ENCODE measurements at places on chromosomes 4 and X.

DNA sequence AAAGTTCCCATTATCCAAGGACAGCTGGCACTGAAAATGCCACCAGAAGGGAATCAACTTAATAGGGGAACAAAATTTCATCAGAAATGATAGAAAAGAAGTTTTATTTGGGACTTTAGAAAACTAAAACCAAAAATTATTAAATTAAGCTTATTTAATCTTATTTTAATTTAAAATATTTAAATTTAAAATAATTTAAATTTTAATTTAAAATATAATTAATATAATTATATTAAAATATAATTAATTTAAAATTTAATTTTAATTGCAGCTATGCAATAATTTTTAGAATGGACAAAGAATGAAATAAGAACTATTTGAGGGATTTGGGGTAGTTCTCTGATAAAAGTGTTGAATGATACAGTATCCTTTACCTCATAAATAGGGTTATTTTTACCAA is 10.2 kb upstream of the VAMP7 start:
- no peak for DNase-seq

- DNase-seq: no peak
These were observed 135.8 kb downstream of the FAAH2 start for GRCh38 chrX:57422289-57422688.

- no peak for DNase-seq
These were observed 903.3 kb downstream of the STIM2 start for GRCh38 chr4:27763830-27764525.

DNA sequence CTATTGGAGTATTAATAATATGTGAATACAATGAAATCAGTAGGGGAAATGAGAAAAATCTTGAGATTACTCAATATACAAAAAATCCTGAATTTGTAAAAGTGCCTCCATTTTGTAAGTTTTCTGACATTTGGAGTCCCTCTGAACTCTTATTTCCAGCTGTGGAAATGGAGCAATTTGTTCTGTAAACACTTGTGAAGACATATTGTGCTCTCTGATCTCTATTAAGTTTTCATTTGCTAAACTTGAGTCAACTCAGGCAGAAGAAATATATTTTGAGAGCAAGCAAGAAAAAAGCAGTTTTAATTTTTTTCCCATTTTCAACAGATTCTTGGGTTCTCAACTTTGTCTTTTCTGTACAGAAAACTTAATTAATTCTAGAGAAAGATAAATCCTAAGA is 51.4 kb upstream of the PCDH18 start:
- DNase-seq: no peak

GRCh38 chr4:15444276-15444675 is 16.4 kb downstream of the C1QTNF7 start:
- no peak for DNase-seq

GRCh38 chr4:88171206-88171605 is 12.8 kb upstream of the ABCG2 start:
- DNase-seq: no peak

GRCh38 chr4:82775243-82775642 is 23.4 kb downstream of the SCD5 start:
- no peak for DNase-seq

DNA sequence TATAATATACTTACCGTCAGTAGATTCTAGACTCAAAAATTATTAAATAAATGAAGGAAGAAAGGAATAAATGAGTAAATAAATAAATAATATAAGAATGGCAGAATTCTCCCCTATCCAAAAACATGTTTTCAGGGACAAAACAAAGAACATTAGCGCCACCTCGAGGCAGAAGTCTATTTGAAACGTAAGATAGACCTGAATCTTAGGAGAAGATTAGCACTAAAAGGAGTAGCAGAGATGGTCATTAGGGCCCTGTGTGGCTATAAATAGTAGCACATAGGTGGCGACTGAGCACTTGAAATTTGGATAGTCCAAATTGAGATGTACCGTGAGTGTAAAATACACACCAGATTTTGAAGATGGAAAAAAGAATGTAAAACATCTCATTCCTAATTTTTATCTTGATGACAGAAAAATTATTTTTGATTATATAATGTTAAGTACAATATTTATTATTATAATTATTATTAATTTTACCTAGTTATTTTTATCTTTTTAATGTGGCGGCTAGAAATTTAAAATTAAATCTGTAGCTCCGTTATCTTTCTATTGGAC is 24.3 kb upstream of the SRD5A3 start:
- peak; percentile 21 for DNase-seq

DNA sequence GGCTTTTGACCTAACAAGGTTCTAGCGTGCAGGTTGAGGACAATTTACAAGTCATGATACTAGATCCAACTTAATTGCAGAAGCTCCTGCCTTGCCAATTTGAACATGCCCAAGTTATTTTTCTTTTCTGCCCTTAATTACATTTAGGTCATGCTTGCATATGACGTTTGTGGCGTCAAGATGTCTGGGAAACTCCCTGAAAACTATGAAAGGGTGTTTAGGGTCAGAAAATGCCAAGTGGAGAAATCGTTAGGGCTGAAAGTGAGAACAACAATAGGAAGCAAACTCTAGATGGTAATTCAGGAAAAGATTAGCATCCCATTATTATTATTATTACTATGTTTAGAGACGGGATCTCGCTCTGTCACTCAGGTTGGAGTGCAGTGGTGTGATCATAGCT is 38.2 kb upstream of the PLAC8 start:
- no peak for DNase-seq

- DNase-seq: peak; percentile 70
These were observed 134.7 kb downstream of the PALLD start for GRCh38 chr4:168631241-168632162.

GRCh38 chr4:23135792-23136645 is 443.3 kb downstream of the GBA3 start:
- DNase-seq: no peak

DNA sequence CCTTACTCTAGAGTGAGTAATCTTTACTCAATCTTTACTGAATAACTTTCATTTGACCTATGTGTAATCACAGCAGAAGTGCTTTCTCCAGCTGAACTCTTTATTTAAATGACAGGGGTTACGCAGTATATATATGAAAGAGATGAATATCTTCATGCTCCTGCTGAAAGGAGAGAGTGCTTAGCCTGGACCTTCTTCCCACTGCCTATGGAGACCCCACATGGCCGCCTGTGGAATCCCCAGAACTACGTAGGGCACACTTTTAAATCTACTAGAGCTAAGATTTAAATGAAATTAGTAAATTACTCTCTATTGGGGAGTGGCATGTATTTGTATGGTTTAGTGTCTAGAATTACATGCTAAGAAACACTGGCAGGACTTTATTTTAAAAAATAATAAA is 391.2 kb downstream of the ANKRD50 start:
- DNase-seq: no peak

DNA sequence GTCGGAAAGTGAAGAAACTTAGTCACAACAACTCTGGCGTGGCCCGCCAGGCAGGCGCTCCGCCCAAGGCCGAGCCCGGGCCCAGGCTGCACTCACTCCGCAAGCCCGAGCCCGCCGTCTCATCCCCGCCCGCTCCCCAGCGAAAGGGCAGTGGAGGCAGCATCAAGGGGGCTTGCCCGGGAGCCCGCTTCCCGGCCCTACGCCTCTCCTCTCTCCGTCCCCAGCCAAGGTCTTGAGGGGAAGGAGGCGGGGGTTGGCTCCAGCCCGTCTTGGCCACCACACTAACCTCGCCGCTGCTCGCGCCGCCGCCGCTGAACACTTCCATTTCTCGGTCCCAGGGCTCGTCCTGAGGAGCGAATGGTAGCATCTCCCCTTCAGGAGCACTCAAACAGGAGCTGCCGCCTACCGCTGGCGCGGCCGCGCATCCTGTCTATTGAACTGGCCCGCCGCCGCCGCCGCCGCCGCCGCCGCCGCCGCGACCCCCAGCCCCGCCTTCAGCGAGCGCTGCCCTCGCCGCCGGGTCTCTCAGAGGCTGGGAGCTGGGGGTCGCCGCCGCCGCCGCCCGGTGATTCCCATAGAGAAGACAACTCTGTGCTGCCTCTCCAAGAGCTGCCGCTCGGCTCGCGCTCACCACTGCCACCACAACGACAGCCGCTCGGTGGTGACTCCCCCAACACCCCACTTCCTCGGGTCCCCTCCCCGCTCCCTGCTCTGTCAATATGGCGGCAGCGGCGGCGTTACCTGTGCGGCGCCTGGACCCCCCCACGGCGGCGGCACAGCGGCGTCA is at the start of gene RPS6KA6:
Gene RPS6KA6, minus strand, starts transcription at position 667 of the 787 bp plus-strand sequence. Its CDS starts 300 bp downstream, at position 367.
- DNase-seq: no peak

DNA sequence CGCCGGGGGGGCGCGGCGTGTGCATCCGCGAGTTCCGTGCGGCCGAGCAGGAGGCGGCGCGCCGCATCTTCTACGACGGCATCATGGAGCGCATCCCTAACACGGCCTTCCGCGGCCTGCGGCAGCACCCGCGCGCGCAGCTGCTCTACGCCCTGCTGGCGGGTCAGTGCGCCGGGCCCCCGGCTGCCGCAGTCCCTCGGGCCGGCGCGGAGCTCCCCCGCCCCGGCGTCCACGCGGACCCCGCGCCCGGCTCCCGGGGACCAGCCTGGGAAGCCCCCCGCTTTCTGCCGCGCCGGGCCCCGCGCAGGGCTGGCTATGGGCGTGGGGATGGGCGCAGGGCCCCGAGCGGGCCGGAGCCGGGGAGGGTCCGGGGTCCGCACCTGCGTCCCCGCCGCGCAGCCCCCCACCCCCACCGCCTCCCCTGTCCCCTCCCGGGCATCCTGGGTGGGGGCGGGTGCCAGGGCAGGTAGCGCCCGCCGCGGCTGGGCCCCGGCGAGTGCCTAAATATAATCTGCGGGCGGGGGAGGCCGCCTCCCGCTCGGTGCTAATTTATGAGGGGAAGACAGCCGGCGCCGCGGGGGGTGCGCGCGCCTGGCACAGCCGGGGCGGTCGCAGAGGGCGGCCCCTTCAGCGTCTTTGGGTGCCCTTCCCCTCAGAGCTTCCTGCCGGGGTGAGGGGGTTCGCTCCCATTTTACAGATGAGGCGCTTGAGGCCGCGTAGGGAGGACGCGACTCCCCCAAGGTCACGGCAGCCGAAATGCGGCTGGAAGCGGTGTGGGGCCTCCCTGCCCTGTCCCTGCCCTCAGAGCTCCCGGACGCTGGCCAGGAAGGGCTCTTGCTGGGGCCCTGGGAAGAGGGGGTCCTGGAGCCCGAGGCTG is 837 bp downstream of the NAT8L start:
- DNase-seq: no peak

DNA sequence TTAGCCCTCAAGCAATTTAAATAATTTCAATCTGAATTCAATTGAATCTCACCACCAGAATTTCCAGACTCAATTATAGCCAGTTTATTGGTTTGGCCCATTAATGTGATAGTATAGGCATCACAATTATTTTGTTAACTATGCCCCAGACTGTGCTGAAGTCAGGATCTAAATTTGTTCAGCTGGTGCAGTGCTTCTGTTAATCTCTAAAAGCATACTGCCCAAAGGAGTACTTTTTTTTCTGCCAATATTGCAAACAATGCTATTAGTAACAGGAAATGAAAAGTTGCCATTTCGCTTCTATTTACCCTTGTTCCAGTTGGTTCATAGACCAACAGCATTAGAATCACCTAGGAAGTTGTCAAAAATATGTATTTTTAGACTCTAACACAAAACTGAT is 171.0 kb downstream of the GPM6A start:
- no peak for DNase-seq

GRCh38 chrX:10615931-10616774 is 4.2 kb downstream of the MID1 start:
- DNase-seq: no peak

DNA sequence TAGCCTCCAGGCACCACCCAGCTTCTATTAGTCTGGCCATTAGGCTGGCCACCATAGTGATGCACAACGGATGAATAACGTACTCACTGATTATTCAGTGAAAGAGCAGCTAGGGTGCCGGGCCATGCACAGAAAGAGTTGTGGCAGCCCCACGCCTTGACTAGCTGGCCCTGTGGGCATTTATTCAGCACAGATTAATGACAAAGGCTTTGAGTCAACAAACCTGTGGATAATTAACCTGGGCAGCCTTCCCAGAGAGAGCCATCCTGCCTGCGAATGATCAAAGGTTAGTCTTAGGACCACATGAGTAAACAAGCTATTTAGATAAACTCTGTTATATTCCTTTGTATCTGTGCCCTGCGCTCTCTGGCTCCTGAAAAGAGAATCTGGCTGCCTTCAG is 37.2 kb downstream of the MAP9 start:
- DNase-seq: no peak

GRCh38 chrX:10611441-10612090 is 8.8 kb downstream of the MID1 start:
- DNase-seq: no peak

GRCh38 chr4:11130195-11130970 is 298.3 kb downstream of the HS3ST1 start:
- no peak for DNase-seq

- DNase-seq: no peak
These were observed 59.3 kb downstream of the MAD2L1 start for GRCh38 chr4:120007191-120007871.

DNA sequence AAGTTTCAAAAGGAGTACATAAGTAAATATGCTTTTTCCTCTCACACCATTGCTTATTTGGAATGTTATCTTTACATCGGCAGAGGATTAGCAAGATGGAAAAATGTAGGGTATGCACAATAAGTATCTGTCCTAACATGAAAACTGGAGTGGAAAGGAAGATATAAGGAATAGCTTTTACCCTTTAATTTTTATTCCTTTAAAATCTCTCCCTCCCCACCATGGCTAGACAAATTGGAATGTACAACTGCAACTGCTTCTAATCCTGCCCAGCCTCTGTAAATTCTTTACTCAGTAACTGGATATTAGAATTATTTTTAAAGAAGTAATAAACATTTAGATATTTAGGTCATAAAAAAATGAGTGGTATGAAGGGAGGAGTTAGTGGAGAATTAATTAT is 171.5 kb downstream of the PCDH18 start:
- DNase-seq: no peak

GRCh38 chr4:138307319-138307718 is 65.2 kb upstream of the SLC7A11 start:
- DNase-seq: no peak

GRCh38 chr4:3452376-3452775 is 10.6 kb downstream of the HGFAC start:
- no peak for DNase-seq

- DNase-seq: no peak
These were observed 73.9 kb downstream of the APBB2 start for GRCh38 chr4:41140410-41140809.

GRCh38 chr4:71009890-71010588 is 16.6 kb downstream of the DCK start:
- no peak for DNase-seq

DNA sequence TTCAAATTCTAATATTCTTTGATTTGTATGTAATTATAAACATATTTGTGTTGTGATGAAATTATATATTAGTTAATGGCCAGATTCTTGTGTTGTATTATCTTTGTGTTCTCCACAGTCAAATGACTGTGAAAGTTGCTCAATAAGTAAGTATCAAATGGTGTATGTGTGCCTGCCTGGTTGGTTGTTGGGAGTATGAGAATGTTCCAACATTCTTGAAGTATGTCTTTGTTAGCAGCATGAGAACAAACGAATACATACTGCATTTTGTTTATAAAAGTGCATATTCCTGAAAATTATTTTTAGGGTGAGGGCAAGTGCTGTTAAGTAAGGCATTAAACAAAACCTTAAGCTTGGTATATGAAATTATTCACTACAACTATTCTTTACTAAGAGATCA is 16.2 kb downstream of the ARHGEF38 start:
- no peak for DNase-seq
